ENCODE measurements at places on chromosomes 5 and 9.

DNA sequence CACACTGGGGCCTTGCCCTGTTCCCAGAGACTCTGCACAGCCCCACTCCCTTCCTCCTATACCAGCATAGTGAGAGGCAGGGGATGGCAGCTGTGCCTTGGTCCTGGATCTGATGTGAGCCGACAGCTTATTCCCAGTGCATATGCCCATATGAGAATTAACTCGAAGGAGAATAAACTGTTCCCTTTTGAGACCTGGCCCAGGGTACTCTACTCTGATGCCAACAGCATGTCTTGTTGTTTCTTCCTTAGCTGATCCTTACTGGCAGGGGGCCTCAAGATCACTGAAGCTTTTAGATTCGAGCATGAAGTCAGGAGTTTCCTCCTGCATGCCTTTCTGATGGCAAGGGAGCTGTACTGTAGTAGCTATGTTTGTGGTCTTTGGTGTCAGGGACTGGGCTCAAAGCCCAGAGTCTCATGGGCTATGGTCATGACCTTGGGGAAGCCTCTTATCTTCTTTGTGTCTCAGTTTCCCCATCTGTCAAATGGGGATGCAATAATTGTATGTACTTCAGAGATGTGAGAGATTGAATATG lies 57.1 kb downstream of the DOCK2 start:
- no peak for DNase-seq

DNA sequence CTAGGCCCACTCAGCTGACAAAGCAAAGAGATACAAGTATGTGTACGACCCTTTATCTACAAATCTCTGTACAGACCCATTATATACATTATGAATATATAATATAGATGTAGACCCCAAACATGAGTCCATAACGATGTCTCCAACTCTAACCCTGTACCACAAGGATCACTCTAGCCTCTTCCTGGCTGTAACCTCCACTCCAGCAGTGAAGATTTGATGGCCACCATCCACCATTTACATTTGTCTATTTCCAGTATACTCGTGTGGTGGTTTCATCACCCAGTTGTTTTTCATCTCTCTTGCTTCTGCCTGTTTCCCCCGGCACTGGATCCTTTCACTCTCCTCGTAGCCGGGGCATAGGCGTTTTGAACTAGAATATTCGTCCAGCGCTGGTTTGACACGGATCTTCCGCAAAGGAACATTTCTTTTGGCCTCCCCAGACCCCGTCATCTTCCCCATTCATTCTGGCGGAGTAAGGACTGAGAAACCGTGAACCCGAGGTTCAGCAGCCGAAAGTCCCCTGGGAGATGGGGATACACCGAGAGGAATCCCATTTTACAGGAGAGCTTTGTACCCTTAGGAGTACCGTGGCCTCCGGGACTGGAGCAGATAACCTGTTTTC lies 828 bp upstream of the TRIO start:
- no peak for DNase-seq

- DNase-seq = peak; percentile 40
Observed at GRCh38 chr5:150138551-150139265, 16.9 kb downstream of the PDGFRB start.

GRCh38 chr5:173557123-173557903 lies 59.1 kb downstream of the BOD1 start:
- peak; percentile 94 for DNase-seq

DNA sequence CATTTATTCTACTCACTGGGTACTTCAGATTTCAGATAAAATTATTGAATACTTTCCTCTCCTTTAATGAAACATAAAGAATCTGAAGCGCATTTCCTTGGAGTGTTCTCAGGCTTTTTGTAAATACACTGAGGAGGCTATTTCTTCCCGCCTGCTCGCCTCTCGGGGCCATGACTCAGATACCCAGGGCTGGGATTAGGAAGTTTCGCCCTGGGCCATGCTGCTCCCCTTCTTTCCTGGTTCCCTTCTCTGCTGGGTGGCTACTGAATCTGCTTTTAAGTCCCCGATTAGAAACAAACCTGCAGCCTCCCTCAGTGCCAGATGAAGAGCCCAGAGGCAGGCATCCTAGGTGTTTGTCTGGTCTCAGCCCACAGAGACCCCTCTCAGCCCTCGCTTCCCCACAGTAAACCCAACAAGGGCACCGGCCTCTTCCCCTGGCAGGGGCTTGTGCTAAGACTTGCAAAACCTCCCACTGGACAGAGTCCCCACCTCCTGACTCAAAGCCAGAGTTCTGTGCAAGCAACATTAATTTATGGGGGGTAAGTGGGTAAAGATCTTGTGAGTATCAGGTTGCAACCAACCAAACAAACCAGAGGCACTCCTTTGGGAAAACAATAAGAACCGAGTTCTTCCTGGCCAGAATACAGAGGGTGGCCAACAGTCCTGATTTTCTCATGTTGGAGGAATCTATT lies 30.7 kb upstream of the IRX1 start:
- no peak for DNase-seq

- no peak for DNase-seq
Observed at GRCh38 chr5:43304525-43304924, 8.7 kb downstream of the HMGCS1 start.

GRCh38 chr5:68354315-68354714 lies 138.8 kb downstream of the PIK3R1 start:
- no peak for DNase-seq

DNA sequence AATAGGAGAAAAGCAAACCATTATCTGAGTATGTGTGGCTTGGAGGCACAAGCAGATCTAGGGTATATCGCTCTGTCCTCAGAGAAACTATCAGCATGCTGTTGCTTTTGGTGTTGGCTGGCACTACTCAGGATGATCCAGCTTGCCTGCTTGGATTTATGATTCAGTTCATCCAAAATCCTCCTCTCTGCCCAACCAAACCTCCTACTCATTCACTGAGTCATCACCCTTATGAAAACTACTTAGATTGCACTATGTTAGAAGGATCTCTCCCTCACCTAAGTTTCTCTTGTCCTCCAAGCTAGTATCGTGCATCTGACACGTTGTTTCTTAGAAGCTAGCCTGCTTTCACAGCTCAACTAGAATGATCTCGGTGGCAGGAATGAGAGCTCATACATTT lies 14.2 kb upstream of the ZBED3 start:
- no peak for DNase-seq

DNA sequence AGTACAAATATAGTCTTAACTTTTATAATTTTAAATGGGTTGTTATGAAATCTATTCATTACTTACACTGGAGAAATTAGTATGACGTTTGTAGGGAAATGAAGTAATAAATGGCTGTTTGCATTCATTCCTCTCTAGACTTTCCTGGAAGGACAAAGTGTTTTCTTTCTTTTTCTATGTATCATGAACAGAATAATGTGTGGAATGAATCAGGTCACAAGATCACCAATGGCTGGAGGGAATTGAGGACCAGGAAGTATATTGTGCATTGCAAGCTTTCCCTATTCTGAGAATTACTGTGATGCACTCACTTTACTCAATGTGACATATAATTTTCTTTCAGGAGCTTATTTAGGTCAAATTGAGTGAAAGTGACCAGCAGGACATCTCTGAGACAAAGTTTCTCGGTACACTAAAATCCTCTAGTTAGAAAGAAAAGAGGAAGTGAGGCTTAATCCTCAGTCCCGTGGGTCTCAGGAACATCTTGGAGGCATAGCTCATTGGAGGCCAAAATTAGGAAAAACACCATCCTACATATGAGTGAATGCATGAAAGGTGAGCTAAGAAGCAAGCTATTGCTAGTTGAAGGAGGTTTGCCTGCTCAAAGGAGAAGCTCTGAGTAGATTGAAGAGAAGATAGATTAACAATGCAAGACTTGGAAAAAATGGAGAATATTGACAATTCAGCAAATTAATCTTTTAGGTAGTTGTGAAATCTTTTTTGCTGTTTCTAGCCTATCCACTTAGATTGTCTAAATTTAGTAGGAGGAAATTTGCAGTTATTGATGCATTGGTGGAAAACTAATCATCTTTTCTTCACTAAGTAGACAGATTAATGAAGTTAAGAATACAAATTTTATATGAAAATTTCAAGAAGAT lies 28.0 kb downstream of the ERAP2 start:
- DNase-seq = no peak

GRCh38 chr5:65262649-65263059 lies 219.1 kb downstream of the ADAMTS6 start:
- DNase-seq = no peak

GRCh38 chr5:57734296-57734695 lies 251.7 kb upstream of the ACTBL2 start:
- DNase-seq = peak; percentile 7
